T-helper 9 cell (primary cell): ENCODE measurements at places on chromosomes 4 and X.

- no peak for DNase-seq
These were observed 180.8 kb downstream of the FRMPD4 start for GRCh38 chrX:12319003-12319519.

DNA sequence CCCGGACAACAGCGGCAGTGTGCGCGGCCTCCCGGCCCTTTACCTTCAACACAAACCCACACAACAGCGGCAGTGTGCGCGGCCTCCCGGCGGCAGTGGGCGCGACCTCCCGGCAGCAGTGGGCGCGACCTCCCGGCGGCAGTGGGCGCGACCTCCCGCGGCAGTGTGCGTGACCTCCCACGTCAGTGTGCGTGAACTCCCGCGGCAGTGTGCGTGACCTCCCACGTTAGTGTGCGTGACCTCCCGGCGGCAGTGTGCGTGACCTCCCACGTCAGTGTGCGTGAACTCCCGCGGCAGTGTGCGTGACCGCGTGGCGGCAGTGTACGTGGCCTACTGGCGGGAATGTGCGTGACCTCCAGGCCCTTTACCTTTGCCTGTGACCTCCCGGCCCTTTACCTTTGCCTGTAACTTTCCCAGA is 576.6 kb upstream of the FRG1 start:
- no peak for DNase-seq

DNA sequence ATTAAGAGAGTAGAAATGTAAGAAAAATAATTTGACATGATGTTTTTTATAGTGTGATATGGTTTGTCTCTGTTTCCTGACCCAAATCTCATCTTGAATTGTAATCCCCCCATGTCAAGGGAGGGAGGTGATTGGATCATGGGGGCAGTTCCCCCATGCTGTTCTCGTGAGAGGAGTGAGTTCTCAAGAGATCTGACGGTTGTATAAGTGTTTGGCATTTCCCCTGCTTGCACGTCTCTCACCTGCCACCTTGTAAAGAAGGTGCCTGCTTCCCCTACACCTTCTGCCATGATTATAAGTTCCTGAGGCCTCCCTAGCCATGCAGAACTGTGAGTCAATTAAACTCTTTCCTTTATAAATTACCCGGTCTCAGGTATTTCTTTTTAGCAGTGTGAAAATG is 34.8 kb upstream of the EXOC1L start:
- no peak for DNase-seq

- no peak for DNase-seq
These were observed 97.4 kb downstream of the COL4A5 start for GRCh38 chrX:108537005-108537404.

DNA sequence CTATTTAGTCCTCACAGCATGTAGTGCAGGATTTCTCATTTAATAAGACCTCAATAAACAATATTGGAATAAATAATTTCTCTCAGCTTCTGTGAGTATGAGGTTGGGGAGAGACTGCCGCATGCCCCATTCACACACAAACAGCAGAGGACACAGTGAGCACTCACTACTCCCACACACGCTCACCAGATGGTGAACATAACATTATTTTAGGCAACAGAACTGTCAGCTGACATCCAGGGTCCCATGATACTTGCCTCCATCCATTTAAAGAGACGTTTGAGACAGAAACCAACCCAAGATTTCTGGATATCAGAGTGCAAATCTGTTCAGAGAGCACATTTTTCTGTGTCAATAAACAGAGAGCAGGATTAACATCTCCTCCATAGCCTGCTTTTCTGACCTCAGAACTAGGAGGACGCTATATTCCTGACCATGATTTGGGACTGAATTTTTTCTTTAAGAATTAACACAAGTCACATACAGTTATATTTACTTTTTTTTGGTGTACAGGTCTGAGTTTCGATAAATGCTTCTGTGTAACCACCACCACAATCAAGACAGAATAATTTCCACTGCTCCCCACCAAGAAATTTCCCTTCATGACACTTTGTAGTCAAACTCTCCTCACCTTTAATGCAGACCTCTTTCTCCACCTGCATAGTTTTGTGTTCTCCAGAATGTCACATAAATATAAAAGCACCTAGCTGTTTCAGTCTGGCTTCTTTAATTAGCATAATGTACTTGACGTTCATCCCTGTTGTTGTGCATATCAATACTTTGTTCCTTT is 16.7 kb downstream of the GPRIN3 start:
- DNase-seq: no peak

- DNase-seq: no peak
These were observed 5.7 kb upstream of the GJB1 start for GRCh38 chrX:71217298-71217697.
